Omental fat pad (tissue), 4 donors: ENCODE measurements at places on chromosomes 3 and 15. TPM values are rescaled to one million over a fixed set of nuclear protein-coding genes. Genes with fewer than 3 reads are reported as not detected.

The GCSAM gene
- 0.47 TPM for total RNA-seq

The SGO1 gene
- not detected for total RNA-seq

The TRIM59 gene
- total RNA-seq: 1.6 TPM

The WNT5A gene
- 2.5 TPM for total RNA-seq

The PLSCR4 gene
- 97.8 TPM for total RNA-seq

The RBPMS2 gene
- 3.0 TPM for total RNA-seq

The DGKG gene
- 3.4 TPM for total RNA-seq

The BRPF1 gene
- total RNA-seq: 35.7 TPM
